ENCODE measurements at places on chromosomes 11 and 22. TPM values are rescaled to one million over a fixed set of nuclear protein-coding genes. Genes with fewer than 3 reads are reported as not detected.

Gene EHBP1L1
- total RNA-seq = 34.2 TPM

Gene KRTAP5-1
- total RNA-seq = not detected

Gene MS4A8
- total RNA-seq = not detected

Gene MS4A6E
- not detected for total RNA-seq

Gene RELT
- 6.9 TPM for total RNA-seq

Gene DBX1
- total RNA-seq = not detected

Gene OPCML
- total RNA-seq = not detected

Gene F2
- 3.1 TPM for total RNA-seq

Gene RSF1
- total RNA-seq = 20.2 TPM

Gene NXPE4
- total RNA-seq = not detected

Gene GAS2
- total RNA-seq = 0.52 TPM

Data from A549 treated with AZD2906 at 1 μM for 4 hours (cell line).